ENCODE measurements at places on chromosomes 1 and 21.

DNA sequence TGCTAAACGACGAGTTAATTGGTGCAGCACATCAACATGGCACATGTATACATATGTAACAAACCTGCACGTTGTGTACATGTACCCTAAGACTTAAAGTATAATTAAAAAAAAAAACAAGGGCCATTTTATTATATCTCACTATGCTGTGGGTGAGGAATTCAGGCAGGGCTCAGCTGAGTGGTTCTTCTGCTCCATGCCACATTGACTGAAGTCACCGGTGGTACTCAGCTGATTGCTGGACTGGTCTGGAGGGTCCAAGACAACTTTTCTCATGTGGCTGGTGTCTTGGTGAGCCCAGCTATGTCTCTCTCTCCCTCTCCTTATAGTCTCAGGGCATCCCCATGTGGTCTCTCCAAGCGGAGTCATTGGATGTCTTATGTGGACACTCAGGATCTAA lies 275.0 kb downstream of the GRIK3 start:
- DNase-seq = no peak

- DNase-seq = no peak
Observed at GRCh38 chr1:222768592-222768991, 31.6 kb downstream of the FAM177B start.

DNA sequence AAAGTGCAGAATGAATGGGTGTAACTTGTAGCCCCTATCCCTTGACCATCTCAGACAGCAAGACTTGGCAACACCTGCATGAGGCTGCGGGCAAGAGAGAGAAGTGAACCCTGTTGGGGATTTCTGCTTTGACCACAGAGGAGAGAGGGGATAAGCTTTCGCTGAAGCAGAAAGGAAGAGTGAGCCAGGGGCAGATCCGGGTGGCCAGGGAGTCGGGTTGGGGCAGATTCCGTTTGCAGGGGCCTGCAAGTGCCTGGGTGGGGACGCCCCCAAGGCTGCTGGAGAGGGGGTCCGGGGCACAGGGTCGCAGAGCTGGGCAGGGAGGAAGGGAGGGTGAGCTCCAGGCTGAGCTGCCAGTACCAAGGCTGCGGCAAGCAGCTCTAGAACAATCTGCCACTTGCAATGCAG lies 25.3 kb upstream of the PIK3CD start:
- no peak for DNase-seq

- no peak for DNase-seq
Observed at GRCh38 chr1:112165375-112165774, 175.9 kb upstream of the KCND3 start.

- DNase-seq = no peak
Observed at GRCh38 chr1:228445490-228445842, 28.8 kb upstream of the TRIM17 start.

GRCh38 chr1:243508303-243508713 lies 252.5 kb downstream of the SDCCAG8 start:
- DNase-seq = no peak

GRCh38 chr1:41410462-41410861 lies 49.2 kb downstream of the FOXO6 start:
- no peak for DNase-seq

DNA sequence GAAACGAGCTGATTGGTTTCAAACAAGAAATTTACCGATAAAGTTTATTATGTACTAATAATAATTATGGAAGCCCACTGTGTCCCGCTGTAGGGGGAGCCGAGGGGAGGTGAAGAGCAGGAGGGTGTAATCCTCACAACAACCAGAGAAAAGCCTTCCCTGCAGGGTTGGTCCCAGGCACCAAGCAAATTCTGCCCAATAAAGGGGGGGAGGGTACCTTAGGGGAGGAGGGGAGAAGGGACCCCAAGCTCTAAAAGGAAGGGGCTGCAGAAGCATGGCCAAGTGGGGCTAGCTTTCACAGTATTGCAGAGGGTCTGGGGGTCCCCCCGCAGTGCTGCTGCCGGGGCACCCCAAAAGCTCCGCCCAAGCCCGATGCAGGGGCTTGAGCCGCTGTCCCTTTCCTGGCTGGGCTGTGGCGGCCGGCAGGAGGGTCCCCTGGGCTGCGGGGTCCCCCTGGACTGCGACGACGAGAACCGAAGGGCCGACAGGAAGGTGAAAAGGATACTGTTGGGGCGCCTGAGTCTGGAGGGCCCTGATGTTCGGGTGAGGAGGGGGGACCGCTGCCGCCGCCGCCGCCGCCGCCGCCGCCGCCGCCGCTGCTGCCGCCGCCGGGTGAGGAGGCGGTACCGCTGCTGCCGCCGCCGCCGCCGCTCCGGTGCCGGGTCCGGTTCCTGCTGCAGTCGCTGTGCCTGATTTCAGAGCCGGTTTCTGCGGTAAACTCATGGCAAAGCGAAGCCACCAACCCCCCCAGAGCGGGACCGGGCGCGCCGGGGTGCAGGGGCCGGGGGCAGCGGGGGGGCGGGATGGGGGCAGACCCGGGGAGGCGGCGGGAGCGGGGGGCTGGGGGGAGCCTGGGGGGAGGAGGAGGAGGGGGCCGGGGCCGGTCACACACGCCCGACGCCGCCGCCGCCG lies 771 bp downstream of the EIF4G3 start:
- no peak for DNase-seq

GRCh38 chr1:229674042-229674441 lies 48.0 kb downstream of the URB2 start:
- no peak for DNase-seq

- no peak for DNase-seq
Observed at GRCh38 chr1:53486395-53487026, 27.3 kb downstream of the DMRTB1 start.

GRCh38 chr21:29637134-29637533 lies 302.7 kb downstream of the GRIK1 start:
- no peak for DNase-seq

GRCh38 chr1:229717786-229718576 lies 91.9 kb downstream of the URB2 start:
- DNase-seq = no peak

- DNase-seq = no peak
Observed at GRCh38 chr1:112901387-112901786, 54.6 kb downstream of the SLC16A1 start.

DNA sequence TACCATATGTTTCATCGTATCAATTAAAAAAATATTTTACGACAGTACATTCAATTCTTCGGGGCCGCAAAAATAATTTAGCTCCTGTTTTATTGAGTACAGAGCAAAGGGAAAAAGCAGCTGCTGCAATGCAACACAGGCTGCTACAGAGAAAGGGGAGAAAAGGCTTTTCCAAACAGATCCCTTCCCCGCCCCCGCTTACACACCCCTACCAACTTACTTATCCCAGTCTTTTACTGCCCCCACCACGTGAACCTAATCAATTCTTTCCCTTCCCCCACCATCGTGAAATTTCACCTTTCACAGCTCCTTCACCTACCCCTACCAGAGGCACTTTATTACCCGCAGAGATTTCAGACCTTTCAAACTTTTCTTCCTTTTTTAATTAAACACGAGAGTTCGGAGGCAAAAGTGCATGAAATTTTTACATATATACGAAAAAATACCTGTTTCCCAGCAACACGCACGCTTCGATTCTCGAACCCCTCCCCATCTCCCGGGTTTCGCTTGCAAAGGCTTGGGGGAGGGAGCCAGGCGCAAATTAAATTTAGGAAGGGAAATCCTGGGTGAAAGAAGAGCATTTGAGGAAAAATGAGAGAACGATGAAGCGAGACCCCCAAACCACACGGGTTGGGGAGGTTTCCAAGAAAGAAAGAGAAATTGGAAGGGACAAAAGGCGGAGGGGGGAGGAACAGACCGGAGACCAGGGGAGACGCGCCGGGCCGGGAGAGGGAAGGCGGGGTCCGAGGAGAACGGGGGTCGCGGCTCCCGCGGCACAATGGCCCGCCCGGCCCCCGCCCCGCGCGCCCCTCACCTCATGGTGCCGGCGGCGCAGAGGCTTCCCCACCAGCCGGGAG lies 823 bp downstream of the ENAH start:
- no peak for DNase-seq

DNA sequence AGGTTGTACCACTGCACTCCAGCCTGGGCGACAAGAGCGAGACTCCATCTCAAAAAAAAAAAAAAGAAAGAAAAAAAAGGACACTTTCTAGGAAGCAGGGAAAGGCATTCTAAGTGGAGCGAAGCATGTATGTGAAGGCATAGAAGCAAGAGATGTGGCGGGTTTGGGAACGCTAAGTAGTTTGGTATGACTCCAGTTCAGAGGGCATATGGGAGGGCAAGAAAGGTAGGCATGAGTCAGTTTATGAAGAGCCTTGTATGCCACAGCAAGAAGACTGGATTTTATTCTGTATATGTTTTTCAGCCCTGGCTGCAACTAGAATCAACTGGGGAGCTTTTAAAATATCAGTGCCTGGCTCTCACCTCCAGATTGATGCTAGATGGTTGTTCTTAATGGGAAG lies 4.4 kb upstream of the ELOVL1 start:
- no peak for DNase-seq

DNA sequence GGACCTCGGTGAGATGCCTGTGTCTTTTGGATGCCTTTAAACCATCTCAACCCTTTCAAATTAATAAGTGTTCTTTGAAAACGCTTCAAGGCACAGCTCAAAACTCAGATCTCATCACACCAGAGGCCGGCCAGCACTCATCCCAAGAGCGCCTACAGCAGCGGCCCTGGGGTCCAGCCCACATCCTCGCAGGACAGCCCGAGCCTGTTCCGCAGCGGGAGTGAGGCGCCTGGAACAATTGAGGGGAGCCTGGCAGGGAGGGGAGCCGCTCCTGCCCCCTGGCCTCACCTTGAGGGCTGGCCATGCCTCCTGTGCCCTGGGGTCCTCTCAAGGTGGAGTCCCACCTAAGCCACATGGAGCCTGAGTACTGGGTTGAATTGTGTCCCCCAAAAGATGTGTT lies 37.9 kb downstream of the ACOT7 start:
- DNase-seq = no peak

DNA sequence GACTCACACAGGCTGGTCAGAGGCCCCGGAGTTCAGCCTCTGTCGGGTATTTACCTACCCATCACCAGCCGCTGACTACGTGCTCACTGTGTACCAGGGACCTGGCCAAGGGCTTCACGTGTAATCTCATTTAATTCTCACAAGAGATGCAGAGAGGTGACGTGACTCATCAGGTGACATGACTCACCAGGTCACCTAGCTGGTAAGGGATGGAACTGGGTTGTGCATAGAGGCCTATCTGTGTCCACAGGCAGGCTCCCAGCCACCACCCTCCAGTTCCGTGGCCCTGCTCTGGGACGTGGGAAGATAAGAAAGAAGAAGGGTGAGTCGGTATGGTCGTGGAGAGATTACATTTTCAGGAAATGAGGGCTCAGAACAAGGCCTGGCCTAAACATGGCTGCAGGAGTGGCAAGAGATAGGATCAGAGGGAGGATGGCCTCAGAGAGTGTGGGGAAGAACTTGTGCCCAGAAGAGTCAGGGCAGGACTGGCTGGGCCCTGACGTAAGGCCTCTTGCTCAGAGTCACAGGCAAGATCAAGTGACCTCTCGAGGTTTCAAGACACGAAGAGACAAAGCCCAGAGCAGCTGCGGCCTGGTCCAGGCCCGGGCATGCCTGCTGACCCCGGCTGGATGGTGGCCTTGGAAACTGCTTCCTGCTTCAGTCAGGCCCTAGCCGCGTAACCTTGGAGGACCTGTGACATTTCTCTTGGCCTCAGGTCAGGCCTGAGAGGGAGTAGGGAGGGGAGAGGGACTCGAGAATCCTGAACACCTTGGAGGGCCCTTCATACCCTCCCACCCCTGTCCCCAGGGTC lies 52.7 kb upstream of the WASF2 start:
- DNase-seq = no peak

DNA sequence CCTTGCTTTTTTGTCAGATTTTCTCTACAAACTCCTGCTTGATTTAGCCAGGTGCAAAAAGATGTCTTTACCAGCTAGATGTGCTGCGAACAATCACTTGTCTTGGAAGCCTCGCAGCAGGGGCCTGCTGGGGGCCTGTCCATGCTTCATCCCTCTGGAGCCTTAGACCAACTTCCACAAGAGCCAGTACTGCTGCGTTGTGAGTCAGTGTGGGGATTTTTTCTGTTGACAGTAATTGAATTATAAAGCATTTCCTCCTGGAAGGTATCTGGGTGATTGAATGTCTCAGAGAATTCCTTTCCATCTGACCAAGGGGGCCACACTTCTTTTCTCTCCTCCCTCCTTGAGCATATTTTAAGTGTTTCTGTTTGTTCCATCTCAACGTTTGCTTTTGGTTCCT lies 40.4 kb upstream of the LDLRAP1 start:
- no peak for DNase-seq

GRCh38 chr1:206892351-206892984 lies 4.8 kb upstream of the IL24 start:
- DNase-seq = no peak

GRCh38 chr1:17621691-17622090 lies 82.2 kb downstream of the ARHGEF10L start:
- no peak for DNase-seq

DNA sequence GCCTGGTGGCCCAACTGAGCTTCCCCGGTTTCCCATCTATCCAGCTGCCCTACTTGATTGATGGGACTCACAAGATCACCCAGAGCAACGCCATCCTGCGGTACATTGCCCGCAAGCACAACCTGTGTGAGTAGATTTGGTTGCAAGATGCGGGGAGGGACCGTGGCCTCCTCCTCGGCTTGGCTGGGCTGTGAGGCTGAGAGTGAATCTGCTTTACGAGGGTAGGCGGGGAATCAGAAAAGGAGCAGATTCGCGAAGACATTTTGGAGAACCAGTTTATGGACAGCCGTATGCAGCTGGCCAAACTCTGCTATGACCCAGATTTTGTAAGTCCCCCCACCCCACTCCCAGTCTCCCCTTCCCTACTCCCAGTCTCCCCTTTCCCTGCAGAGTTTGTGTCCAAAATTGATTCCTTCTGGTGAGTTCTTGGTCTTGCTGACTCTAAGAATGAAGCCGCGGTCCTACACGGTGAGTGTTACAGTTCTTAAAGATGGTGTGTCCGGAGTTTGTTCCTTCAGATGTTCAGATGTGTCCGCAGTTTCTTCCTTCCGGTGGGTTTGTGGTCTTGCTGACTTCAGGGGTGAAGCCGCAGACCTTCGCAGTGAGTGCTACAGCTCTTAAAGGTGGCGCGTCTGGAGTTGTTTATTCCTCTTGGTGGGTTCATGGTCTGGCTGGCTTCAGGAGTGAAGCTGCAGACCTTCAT lies 1.5 kb downstream of the GSTM2 start:
- no peak for DNase-seq

- peak; percentile 68 for DNase-seq
Observed at GRCh38 chr1:37479255-37480124, 5.1 kb downstream of the ZC3H12A start.

GRCh38 chr21:8989261-8989711 lies 1532.1 kb upstream of the TPTE start:
- no peak for DNase-seq

DNA sequence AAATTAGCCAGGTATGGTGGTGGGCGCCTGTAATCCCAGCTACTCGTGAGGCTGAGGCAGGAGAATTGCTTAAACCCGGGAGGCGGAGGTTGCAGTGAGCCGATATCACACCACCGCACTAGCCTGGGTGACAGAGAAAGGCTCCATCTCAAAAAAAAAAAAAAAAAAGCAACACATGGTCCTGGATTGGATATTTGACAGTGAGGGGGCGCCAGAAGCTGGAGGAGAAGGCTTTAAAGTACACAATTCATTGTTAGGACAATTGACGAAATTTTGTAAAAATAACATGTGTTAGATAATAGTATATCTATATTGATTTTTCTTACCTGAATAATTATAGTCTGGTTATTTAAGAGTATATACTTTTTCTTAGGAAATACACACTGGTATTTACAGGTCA lies 50.2 kb upstream of the USP25 start:
- DNase-seq = no peak

- no peak for DNase-seq
Observed at GRCh38 chr1:13838236-13838635, 138.2 kb downstream of the PRDM2 start.

GRCh38 chr1:154969860-154970452 lies 591 bp downstream of the SHC1 start:
- no peak for DNase-seq
